ENCODE measurements at places on chromosomes 16 and 17.

- no peak for DNase-seq
Measured at GRCh38 chr17:61440697-61441096, 11.5 kb upstream of the TBX4 start.

DNA sequence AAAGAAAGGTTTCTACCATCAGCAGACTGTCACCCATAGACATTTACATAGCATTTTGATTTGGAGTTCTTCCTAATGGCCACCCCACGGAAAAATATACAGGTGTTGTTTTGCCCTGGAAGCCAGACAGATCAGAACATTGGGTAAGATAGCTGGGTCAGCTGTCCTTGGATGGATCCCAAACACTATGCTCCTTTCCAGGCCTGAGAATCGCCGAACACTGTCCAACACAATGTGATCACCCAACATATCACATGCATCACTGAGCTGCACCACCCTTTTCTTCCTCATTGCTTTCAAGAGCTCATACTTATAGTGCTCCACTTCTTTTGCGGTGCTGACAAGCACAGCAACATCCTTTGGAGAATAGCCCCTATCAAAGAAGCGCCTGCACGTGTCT is 21.1 kb downstream of the SLFN11 start:
- DNase-seq: no peak

DNA sequence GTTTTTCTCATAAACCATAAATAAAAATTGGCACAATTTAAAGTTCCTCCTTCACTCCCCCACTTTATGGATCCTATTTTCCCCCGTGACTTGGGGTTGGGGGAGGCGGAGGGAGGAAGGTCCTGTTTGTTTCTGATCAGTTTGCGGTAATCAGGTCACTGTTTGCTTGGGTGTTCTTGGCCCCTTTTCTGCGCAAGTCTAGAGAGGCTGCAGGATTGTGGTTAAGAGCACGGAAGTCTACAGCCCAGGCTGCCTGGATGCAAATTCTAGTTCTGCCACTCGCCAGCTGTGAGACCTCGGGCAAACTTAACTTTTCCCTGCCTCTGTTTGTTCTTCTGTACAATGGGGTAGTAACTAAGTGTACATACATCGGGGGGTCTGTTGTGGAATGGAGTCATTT is 12.1 kb downstream of the ATP2C2 start:
- DNase-seq: no peak

DNA sequence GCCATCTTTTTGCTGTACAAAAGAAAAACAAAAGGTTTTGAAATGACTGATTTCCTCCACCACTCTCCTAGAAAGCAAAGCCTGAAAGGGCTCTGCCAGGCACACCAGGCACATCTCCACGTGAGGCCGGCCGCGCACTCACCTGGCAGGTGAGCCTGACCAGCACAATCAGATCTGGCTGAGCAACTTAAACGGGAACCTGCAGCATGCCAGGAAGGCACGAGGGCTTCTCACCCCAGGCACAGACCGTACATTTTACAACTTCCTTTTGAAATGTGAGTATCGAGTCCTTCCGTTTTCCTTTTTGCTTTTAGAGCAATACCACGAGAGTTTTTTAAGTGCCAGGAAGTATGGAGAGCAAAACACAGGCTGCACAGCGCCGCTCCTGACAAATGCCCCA is 22.5 kb downstream of the SLC38A10 start:
- no peak for DNase-seq

DNA sequence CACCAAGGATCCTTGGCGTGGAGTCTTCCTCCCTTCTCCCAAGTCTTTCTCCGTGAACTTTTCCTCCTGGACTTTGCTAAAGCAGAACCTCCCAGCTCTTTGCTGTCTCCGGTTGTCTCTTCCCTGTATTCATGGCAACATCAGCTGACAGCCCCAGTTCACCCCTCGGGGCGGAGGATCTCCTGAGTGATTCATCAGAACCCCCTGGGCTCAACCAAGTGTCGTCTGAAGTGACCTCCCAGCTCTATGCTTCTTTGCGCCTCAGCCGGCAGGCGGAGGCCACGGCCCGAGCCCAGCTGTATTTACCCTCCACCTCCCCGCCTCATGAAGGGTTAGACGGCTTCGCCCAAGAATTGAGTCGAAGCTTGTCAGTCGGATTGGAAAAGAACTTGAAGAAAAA is 943 bp downstream of the CNTROB start:
- peak; percentile 53 for DNase-seq

DNA sequence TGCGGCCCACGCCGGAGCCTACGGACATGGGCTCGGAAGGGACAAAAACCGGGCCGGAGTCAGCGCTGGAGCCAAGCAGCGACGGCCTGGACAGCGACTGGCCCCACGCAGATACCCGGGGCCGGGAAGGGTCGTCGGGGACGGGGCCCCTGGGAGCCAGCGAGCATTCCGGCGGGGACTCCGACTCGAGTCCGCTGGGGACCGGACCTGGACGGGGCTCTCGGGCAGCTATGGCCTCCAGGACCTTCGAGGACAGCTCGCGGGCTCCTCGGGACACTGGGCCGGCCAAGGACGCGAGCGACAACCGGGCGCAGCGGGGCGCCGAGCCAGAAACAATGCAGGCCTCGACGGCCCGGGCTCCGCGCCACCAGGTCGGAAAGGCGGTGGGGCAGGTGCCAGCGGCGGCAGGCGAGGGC is 1.0 kb downstream of the MYO15B start:
- no peak for DNase-seq

- no peak for DNase-seq
Measured at GRCh38 chr16:47196457-47196856, 52.7 kb upstream of the NETO2 start.

GRCh38 chr17:31789707-31790505 is 69.1 kb downstream of the COPRS start:
- no peak for DNase-seq

Measured in MCF 10A (cell line).